ENCODE measurements at places on chromosomes 2 and 18.

DNA sequence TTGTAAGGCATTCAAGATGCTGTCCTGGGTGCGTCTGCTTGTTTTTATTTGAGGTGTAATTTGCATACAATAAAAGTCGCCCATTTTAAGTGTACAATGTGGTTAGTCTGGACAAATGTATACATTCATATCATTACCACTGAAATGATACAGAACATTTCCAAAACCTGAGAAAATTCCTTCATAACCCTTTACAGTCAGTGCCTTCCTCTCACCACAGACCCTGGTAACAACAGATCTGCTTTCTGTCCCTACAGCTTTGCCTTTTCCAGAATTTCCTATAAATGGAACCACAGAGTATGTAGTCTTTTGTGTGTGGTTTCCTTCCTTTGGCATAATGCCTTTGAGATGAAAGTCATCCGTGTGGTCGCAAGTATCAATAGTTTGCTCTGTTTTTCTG lies 45.8 kb upstream of the NFU1 start:
- no peak for DNase-seq

GRCh38 chr18:40851014-40851429 lies 1104.0 kb upstream of the PIK3C3 start:
- DNase-seq, result no peak

- no peak for DNase-seq
These were observed 22.6 kb downstream of the BCL2L11 start for GRCh38 chr2:111143107-111143842.

GRCh38 chr2:241803387-241804325 lies 5.3 kb upstream of the NEU4 start:
- DNase-seq, result peak; percentile 19

GRCh38 chr2:42895134-42895790 lies 102.9 kb upstream of the HAAO start:
- no peak for DNase-seq

- DNase-seq, result no peak
These were observed 20.8 kb upstream of the MAL start for GRCh38 chr2:95004711-95005110.

DNA sequence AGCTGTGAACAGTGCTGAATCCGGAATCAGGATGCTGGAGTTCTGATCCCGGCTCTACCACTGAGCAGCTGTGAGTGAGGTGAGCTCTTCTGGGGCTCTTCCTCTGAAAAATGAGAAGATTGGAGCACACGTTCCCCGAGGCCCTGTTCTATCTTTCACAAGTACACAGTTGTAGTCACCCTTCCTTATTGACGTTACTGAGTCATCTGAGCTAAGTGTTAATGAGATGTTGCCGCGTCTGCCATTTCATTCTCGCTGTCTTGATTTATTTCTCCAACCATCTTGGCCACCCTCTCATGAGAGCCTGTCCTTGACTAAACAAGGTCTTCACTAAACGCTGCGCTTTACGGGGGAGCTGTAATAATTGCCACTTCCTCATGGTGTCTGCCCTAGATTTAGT lies 31.9 kb upstream of the EFR3B start:
- DNase-seq, result no peak

- DNase-seq, result no peak
These were observed 1012.4 kb upstream of the GYPC start for GRCh38 chr2:125643585-125643984.

GRCh38 chr2:174595891-174596397 lies 1.7 kb downstream of the WIPF1 start:
- no peak for DNase-seq

- DNase-seq, result no peak
These were observed 39.3 kb upstream of the NRXN1 start for GRCh38 chr2:51071191-51071590.

DNA sequence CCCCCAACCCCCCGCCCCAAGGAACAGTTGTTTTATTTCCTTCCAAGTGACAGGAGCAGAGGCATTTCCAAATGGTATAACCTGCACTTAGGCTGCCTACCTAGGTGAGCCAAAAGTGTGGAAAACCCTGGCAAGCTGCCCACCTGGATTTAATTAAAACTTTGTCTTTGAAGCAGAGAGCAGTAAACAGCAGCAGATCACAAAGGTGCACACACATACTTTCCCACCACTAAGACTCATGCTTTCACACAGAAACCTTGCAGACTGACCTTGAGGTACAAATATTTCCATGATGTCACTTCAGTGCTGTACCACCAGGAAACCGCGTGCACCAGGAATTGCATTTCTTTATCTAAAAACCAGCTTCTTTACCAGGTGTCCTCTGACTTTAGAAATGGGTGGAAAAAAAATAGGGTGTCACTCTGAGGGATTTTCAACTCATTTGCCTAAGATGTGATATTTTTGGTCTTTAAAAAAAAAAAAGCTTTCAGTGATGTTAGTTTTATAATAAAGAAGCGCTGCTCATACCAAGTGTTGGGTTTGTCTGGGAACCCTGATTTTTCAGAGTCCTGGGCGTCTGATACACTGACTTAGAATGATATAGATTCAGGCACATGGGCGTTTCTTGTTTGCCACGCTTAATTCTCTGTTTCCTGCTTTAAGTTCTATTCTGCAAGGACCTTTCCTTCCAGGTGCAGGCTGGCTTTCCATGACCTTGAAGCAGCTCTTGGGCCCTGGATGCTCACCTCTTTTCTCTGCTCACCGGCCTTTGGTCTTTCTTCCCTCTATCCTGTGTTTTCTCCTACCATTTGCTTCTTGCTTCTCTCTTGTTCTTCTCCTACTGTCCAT lies 70.7 kb upstream of the BCL2L11 start:
- no peak for DNase-seq

Measured in endothelial cell (in vitro differentiated cells).